ENCODE measurements at places on chromosomes 5 and 9.

DNA sequence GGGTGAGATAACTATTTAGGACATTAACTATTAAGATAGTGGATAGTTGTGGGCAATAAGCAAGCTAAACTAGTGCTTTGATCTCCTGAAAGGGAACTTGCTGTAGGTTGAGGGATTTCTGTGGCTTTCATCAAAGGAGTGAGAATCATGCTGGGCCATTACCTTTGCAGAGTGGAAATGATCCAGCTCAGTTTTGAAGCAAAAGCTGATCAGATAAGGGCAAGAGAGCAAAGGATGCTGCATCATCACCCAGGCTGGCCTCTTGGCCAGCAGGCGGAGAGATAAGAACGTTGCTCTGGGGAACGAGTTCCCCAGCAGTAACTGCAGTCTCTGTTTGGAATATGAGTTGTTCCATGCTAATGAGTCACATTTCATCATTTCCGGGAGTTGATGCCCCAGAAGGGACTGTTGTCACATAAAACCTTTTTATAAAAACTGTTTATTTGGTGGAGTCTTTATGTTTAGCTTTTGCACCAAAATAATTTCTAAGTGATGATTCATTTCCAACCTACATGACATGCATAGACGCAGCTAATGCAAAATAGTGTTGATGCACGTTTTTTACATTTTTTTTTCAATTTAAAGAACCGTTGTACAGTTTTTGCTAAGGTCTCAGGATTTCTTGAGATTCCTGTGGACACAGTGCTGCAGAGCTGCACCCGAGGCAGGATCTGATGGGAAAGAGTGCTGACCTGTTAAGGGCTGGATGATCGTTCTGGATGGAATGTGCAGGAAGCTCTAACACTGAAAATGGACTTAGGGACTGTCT, 99.3 kb downstream of the ACTBL2 start:
- DNase-seq, result no peak

- no peak for DNase-seq
These were observed 4.0 kb downstream of the LPCAT1 start for GRCh38 chr5:1519631-1520210.

GRCh38 chr5:74762599-74762998, 4.3 kb downstream of the GFM2 start:
- no peak for DNase-seq

DNA sequence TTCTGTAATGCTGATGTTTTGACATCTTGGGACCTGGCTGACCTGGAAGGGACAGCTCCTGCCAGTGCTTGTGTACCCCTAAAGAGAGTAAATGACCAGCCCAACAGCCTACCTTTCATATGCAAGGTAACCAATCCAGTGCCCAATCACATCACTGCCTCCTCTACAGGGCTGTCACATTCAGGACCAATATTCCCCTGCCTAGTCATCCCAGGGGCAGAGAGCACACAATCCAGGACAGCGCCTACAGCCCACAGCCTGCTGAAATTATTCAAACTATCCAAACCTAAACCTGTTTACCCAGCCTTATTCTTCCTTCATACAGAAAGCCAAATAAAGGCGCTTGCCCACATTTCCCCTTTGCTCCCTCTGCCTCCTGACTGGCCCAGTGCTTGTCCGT, 284.1 kb downstream of the CTNND2 start:
- no peak for DNase-seq

- no peak for DNase-seq
These were observed 283.8 kb downstream of the NTRK2 start for GRCh38 chr9:84953252-84953773.

DNA sequence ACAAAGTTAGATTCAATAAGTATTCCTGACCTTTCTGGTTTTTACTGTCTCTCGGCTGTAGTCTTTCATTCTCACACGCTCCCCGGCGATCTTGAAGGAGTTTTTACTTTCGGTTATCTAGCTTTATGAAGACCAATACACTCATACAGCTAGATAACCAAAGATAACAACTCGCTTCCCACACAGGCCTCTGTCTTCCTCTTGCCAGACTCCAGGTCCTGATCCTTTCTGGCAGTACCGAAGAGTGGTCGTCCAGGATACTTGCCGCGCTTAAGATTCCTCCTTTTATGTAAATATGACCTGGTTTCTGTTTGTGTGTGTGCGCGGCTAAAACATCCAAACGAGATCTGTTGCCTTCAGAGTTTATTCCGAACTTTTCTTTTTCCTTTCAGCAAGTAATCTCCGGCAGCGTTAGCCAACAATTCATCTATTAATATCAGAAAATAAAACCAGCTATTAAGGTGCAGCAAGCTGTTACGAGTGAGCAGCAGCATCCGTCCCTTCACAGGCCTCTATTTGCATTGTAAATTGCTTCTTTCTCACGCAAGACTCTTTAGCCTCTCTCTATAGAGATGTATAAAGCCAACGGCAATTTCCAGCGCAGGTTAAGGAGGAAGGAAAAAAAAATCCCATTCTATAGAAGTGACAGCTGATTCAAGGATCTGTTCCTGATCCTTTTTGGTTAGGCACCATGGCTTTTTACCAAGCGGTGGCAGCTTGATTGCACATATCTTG, 216.1 kb downstream of the MEF2C start:
- no peak for DNase-seq

GRCh38 chr5:129163810-129164378, 69.3 kb downstream of the ISOC1 start:
- no peak for DNase-seq

- DNase-seq, result no peak
These were observed 112.7 kb upstream of the SPRY4 start for GRCh38 chr5:142437563-142437962.

- peak; percentile 65 for DNase-seq
These were observed 132.5 kb downstream of the SEMA6A start for GRCh38 chr5:116442095-116442534.

DNA sequence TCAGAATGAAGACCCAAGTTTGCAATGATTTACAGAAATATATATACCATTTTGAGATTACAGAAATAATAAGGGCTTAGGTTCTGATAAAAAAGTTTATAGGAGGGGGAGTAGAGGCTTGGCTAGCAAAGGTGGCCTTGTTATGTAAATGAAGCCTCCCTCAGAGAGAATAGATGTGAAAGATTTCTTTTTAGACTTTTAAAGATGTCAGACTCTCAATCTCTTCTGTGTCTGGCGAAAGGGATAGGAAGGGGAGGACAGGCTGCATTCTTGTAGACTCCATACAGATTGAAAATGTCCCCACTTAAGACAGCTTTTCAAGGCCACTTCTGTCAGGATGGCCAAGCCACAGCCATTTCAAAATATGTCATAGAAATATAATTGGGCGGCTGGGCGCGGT, 63.1 kb upstream of the CLINT1 start:
- DNase-seq, result no peak

DNA sequence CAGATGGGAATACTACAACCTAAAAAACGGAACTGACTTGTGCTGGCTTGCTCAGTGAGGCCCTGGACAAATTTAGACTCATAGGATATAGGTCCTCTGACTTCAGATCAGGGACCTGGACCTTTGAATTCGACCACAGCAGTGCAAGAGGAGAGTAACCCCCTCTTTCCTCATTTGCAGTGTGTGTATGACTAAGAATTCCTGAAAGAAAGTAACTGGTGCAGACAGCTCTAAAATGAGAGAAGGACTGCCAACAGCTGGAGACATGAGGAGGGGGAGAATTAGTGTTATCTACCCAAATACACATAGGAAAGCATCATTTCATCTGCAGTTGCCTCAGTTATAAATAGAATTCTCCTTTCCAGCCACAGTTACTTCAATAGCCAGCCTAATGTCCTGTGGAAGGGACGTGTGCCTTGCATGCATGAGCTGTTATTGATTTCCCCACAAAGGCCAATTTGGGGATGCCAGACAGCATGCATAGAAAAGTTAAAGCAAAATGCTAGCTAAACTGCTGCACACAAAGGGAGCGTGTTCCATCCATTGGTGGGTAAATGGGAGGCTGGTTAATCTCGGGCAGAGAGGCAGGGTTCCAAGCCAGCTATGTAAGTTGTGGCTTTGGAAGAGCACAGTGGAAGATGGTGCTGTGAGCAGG, 442.7 kb downstream of the CDK5RAP2 start:
- DNase-seq, result no peak

DNA sequence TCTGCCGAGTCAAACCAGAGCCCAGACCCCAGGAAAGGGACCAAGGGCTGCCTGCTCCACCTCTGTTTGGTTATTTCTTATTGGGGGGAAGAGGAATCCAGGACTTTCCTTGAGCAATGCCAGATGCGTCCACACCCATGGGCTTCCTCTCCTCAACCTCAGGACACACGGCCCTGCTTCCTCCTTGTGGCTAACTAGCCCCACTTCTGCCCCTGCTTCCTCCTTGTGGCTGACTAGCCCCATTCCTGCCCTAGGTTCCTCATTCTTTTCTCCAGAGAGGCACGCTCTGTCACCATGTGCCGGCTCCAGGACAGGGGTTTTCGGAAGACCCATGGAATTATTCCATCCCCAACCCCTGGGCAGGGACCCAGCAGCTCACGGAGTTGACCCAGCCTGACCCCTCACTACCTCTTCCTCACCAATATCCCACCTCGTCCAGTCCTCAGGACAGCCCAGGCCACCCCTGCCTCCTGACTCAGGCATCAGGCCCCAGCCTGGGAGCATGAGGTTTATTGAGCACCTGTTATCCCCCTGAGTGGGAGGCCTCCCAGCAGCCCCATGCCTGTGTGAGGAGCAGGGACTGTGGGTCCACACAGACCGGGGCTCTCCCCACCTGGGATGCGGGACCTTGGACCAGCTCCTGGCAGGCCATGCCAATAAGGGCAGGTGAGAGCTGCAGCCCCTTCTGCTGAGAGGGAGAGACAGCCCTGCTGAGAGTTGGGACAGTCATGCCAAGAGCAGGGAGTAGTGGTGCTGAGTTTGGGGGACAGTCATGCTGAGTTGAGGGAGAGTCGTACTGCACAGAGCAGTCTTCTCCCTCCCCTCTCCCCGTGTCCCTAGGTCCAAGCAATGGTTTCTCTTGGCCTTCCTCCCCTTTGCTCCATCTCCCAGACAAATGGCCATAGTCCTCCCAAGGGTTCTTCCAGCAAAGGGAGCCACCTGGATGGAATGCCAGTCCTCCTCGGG, 11.8 kb upstream of the FCN1 start:
- no peak for DNase-seq

- no peak for DNase-seq
These were observed 145.3 kb upstream of the SMARCA2 start for GRCh38 chr9:1869843-1870242.

DNA sequence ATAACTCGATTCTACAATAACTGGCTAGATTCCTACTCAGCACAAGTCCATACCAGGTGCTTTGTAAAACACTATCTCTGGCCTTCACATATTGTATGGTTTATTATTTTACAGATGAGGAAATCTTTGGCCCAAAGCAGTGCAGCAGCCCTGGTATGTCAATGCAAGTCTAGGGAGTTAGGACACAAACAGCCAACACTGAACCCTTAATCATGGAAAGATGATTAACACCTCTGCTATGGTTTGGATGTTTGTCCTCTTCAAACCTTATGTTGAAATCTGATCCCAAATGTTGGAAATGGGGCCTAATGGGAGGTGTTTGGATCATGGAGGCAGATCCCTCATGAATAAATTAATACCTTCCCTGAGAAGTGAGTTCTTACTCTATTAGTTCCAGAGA, 76.6 kb downstream of the MAPKAP1 start:
- no peak for DNase-seq

- DNase-seq, result no peak
These were observed 72.3 kb downstream of the RAPGEF1 start for GRCh38 chr9:131667576-131667975.

DNA sequence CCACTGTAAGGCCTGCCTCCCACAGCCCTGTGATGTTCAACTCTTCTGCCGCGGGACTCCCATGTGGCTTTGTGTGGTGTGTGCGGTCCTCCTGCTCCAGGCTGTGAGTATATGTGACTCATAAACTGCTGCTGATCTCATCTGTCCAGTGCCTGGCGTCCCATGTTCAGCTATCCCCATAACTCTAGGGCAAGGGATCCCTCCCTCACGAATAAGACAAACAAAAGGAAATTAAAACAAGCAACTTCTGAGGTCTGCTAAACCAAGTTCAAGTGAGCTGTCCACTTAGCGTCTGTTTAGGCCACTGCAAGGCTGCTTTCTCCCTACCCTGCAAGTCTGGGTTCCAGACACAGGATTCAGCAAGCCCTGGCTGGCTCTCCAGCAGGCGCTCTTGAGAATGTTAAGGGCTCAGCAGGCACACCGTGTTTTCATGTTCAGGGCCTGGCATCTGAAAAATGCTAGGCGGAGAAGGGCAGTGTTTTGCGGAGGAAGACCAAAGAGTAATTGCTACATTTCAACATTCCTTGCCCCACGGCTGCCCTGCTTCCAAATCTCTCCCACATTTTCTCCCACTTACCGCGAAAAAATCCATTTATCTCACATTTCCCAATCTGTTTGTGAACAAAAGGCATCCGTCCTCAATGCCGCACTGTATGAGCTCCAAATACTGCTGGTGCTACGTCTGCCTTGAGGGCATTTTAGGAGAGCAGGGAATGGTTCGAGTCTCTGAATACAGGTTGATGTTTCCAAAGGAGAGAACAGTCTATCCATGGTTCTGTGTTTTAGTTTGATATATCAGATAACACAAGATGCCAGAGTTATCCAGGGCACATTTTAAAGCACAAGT, 280.2 kb downstream of the SEMA5A start:
- no peak for DNase-seq

DNA sequence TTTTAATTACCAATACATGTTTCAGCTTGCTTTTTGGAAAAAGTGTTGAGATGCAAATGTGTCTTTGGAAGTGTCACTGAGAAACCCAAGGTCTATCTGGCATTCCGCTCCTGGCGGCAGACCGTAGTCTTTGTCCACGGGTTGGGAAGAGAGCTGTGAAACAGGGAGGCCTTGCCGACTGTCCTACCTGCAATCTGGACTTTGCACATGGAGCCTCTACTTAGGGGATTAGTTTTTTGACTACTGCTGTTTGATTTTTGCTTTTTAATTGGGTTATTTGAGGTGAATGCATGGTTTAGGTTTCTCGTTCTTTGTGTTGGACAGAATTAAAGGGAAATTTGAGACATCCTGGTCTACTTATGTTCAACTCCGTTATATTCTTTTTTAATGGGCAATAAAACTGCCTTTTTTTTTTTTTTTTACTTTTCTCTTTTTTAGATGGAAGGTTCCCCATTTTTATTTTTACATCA, 25.7 kb downstream of the TRIO start:
- DNase-seq, result no peak

- DNase-seq, result no peak
These were observed 53.1 kb downstream of the NXNL2 start for GRCh38 chr9:88587885-88588649.

- no peak for DNase-seq
These were observed 4.2 kb upstream of the UGT3A2 start for GRCh38 chr5:36070687-36071571.

DNA sequence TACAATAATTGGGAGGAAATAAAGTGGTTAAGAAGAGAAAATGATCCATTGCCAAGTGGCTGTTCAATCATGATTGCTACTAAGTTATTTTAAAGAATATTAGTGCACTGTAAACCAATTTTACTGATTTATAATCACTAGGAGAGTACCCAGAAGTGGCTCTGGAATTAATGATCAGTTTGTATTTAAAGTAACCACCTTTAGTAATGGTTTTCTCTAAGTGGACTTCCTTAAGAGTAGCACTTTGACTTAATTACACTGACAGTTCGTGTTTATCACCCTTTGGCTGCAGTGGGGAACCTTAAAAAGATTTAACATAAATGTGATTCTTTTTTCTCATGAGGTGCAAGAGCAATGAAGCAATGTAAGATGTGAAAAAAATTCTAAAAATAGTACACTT, 310.8 kb downstream of the CDH12 start:
- peak; percentile 84 for DNase-seq

Data from NCI-H1092 treated with DMSO at 0.1 percent for 48 hours (cell line).